MV-4-11 (cell line): ENCODE measurements at places on chromosomes 4 and X.

- DNase-seq = no peak
Observed at GRCh38 chr4:10722957-10723356, 38.4 kb upstream of the CLNK start.

DNA sequence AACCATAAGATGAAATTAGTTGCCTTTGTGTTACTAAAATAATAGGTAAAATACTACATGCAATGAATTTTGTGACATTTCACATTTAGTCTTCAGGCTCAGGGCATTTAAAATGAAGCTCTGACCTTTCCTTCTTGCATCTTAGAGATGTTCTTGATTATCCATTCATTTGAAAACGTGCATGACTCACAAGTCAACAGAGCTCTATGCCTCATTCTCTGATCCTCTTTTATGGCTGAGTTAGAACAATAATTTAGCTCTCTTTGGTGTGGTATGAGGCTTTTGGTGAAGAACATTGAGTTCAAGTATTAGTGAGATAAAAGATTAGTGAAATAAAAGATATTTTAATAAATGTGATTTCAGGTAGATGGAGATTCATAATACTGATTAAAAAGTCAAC lies 66.5 kb downstream of the TIGD2 start:
- DNase-seq = no peak

DNA sequence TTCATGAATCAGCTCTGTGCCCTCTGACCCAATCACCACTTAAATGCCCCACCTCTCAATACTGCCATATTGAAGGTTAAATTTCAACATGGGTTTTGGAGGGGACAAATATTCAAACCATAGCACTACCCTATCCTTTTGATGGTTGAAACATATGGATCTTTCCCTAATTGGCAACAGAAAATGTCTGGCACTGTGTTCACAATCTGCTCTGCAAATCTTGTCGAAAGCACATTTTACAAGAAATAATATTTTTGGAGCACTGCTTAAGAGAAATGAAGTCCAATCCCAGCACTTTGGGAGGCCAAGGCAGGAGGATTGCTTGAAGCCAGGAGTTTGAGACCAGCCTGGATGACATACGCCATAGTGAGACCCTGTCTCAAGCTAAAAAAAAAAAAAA lies 130.6 kb upstream of the FAM9C start:
- no peak for DNase-seq

DNA sequence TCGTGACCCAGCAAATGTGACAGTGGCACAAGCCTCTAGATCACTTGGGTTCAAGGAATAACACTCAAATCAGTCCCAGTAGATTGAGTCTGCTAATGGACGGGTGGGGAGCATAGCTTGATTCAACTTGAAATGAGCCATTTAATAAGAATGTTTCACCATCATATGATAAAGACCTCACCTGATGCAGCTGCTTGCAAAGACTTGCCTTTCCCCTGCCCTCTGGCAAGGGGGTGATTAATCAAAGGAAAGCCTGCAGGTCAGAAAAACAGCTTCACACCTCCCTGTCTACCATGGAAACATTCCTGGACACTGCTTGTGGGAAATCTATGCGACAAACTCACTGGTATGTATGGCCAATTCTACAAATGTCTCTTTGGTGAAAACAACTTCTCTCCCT lies 54.5 kb downstream of the CD99L2 start:
- DNase-seq = no peak

- DNase-seq = no peak
Observed at GRCh38 chr4:83828601-83829000, 292.7 kb downstream of the GPAT3 start.

- no peak for DNase-seq
Observed at GRCh38 chr4:53579826-53580225, 11.5 kb downstream of the LNX1 start.
